ENCODE measurements at places on chromosomes 11 and 22. TPM values are rescaled to one million over a fixed set of nuclear protein-coding genes. Genes with fewer than 3 reads are reported as not detected.

OR5D18 gene
- not detected for total RNA-seq

DNA sequence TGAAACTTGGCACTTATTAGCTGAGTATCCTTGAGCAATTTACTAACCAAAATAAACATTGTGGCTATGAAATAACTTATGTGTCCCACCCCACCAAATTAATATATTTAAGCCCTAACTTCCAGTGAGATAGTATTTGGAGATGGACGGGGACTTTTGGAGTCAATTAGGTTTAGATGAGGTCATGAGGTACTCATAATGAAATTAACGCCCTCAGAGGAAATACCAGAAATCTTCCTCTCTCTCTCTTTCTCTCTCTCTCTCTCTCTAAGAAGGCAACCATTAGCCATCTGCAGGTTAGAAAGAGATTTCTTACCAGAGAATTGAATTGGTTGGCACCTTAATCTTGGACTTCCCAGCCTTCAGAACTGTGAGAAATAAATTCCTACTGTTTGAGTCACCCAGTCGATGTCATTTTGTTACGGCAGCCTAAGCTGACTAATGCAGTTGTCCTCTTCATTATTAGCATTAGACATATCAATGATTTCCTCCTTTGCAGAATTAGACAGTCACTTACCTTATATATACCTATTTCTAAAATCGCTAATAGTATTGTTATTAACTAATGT lies 1284.0 kb downstream of the FAM181B start:
- DNase-seq, result no peak

DNA sequence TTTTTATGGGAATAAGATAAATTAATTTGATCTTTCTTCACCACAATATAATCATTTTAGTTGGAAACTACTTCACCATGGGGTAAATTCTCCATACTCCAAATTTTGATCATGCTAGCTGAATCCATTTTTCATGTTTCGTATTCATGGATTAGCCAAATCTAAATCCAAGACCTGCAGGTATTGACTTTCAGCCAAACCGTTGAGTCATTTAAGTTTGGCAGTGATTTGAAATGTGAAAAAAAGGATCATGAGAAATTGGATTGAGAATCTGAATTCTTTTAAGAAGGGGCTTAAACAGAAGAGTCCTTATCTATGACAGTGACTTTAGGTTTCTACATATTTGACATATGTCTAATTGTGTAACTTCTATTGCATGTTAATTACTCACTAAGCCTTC lies 5.3 kb downstream of the GAS2 start:
- DNase-seq, result no peak

DNA sequence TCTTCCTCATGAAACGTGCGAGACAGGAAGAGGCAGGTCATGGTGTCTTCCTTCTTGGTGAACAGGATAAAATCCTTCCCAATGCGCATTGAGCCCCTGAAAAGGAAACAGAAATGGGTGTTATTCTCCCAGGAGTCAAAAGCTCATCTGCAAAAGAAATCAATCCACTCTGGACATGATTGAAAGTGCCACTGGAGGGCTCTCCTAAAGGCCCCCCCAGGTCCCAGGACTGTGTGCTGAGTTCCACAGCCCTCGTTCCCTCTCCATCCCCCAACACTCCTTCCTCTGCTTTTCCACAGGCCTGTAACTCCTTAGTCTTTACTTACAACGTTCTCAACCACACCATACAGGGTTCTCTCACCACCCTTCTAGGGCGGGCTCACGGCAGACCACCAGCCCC lies 22.2 kb downstream of the MORC2 start:
- DNase-seq, result no peak

DNA sequence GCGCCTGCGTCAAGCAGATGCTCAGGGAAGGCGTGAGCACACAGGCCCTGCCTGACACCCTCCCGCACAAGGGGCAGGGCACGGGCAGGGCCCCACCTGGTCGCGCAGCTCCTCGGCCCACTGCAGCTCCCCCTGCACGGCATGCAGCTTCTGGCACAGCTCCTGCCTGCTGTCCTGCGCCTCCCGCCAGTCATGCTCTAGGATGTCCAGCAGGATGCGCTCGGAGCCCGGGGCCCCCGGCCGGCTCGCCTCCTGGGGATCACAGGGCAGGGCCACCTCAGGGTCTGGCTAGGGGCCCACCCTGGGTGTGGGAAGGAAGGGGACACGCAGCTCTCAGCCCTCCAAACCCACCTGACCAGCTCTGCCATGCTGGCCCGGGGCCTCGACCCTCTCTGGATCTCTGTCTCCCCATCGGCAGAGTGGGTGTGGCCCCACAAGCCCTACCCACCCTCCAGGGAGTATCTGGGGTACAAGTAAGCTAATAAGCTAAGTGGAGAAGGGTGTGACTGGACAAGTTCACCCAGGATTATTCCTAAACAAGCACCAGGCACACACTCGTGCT lies 10.7 kb downstream of the CARD10 start:
- DNase-seq, result no peak

- no peak for DNase-seq
Measured at GRCh38 chr11:134949121-134950090, 537.4 kb upstream of the B3GAT1 start.

TMPRSS4 gene
- not detected for total RNA-seq

GRCh38 chr11:114738954-114739353 lies 60.6 kb downstream of the NXPE2 start:
- peak; percentile 43 for DNase-seq

DNA sequence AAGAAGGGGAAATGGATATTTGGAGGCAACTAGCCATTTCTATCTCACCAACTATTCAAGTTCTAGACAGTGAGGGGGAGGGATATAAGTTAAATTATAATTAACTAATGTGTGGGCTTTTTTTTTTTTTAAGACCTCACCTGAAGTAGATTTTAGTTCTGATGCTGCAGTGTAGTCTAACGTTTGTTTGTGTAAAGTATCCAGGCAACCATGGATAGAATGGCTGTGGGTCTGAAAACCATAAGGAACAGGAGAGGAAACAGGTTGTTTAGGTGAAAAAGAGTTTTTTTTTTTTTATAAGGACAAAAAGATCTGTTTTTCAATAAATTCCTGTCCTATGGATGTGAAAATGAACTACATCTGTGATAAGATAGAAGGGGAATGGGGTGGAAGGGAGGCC lies 262.4 kb upstream of the PLET1 start:
- DNase-seq, result no peak

GRCh38 chr11:46900091-46900746 lies 18.1 kb downstream of the LRP4 start:
- no peak for DNase-seq

- DNase-seq, result no peak
Measured at GRCh38 chr22:27809226-27809603, 7.7 kb upstream of the MN1 start.

SPI1 gene
- total RNA-seq, result 1.1 TPM

- DNase-seq, result no peak
Measured at GRCh38 chr11:97683733-97684132, 1293.9 kb downstream of the JRKL start.

DNA sequence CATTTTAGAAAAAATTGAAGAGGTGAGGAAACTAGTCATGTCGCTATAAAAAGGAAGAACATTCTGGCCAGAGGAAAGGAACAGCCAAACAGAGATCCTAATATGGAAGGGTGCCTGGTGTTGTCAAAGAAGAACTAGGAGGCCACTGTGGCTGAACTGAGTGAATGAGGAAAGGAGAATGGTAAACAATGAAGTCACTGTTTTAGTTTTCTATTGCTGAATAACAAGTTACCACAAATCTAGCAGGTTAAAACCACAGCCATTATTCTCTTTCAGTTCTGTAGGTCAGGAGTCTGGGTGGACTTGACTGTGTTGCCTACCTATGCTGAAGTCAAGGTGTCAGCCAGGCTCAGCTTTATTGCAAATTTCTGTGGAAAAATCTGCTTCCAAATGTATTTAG lies 549.3 kb upstream of the CCDC90B start:
- DNase-seq, result no peak

OR2D3 gene
- total RNA-seq, result not detected

DNA sequence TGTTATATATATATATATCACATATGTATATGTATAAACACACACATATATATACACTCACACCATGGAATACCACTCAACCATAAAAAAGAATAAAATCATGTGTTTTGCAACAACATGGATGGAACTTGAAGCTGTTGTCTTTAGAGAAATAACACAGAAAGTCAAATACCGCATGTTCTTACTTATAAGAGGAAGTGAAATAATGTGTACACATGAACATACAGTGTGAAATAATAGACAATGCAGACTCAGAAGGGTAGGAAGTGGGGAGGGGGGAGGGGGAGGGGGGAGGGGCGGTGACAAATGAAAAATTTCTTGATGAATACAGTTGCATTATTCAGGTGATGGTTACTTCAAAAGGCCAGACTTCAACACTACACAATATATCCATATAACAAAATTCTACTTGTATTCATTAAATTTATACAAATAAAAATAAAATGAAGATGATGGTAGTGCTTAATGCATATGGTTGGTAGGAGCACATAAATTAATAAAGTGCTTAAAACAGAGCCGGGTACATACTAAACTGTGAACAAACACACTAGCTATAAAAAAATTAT lies 5.8 kb upstream of the OR5B2 start:
- DNase-seq, result no peak

DNA sequence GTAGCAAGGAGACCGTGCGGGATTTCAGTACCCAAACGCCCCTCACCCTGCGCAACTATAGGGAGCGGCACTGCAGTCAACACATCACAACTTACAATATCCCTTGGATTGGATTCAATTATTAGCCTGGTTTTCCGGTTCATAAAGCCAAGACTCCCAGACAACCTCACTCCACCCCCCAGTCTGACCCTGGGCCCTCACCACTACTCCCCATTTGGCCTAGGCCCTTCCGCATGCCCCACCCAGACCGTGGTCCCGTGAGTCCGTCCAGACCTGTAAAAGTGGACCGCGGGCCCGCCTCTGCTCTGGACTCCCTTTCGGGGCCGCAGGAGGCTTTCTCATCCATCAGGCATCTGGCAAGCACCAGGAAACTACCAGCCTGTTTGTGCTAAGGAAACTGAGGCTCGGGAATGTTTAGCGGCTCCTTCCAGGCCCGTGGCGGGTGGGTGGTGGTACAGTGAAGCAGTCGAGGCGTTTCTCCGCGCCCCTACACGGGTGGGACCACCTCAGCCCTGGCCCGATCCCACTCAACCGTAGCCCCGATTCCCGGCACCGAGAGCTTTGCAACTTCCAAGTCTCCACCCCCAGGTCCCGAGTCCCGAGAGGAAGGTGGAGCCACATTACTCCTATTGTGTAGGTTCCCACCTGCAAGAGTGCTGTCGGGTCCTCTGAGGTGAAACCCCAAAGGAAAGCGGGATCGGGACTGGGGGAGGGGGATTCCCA lies 679 bp upstream of the DPP3 start:
- DNase-seq, result no peak

DNA sequence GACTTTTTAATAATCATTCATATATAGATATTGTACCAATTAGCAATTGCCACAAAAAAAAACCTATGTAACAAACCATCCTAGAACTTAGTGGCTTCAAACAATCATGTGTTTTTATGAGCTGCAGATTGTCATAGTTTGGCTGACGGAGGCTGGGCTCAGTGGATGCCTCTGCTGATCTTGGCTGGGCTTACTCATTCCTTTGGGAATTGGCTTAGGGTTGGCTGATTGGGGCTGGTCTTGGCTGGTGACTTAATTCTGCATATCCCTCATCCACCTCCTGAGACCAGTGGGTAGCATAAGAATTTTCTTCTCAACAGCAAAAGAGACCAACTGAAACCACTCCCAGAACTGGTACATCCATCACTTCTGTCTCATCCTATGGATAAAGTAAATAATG lies 57.9 kb upstream of the PHF21B start:
- no peak for DNase-seq

DNA sequence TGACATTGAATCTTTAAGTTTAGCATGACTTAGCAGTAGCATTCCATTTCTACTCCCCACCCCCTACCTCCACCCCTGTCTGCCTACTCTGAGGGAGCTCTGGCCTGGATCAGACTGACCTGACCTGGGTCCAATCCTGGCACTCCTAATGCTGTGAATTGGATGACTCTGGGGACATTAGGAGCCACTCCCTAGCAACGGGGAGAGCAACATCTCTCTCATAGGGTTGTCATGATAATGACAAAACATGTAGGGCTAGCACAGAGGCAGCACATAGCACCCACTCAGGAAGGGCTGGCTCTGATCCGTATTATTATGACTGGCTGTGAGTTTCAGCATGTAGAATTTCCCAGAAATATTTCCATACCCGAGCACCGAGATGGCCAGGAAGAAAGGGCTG lies 40.5 kb downstream of the CABIN1 start:
- DNase-seq, result no peak

GRCh38 chr11:45577752-45578151 lies 87.7 kb downstream of the CHST1 start:
- DNase-seq, result no peak

- DNase-seq, result no peak
Measured at GRCh38 chr11:93540896-93541553, 2.2 kb downstream of the SMCO4 start.

Measured in CD8-positive, alpha-beta T cell (primary cell).